AG04450 (cell line): ENCODE measurements at places on chromosomes 6 and 20.

DNA sequence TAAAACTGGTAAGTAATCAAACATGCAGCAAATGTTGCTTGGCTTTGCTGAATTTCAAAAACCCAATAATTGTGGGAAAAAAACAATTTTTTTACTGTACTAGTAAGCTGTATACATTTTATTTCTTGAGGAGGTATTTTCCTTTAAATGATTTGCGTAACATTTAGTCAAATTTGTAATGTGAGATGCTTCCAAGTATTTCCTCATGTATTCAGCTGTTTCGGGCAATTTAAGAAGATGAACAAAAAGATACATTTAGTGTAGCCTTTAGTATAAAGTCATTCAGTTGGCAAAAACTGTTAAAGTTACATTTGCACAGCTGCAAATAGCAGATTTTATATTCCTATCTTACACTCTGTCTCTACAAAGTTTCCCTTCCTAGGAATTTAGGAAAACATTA is 186.1 kb upstream of the SCGN start:
- no peak for DNase-seq

DNA sequence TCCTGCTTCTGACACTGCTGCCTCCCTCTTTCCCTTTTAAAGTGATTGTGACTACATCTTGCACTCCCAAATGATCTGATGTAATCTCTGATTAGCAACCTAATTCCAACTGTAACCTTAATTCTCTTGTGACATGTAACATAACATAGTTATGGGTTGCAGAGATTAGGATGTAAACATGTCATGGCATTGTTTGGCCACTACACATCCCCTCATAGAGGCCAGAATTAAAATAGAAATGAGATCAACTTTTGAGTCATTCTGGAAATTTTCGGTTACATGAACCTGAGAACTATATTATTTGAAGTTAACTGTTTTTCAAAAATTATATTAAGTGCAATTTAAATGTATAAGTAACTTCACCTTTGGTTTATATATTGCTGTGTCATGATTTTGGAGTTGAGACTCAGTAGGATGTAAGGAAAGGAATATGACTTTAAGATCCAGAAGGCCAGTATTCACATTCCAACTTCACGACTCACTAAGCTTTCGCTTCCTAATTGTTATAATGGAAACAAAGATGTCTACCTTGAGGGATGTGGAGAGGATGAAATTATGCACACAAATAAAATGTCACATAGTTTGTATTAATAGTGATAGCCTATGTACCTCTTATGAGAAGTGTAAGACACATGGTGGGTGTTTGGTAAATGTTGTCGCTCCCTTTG is 611.9 kb upstream of the MAP3K7 start:
- no peak for DNase-seq

GRCh38 chr20:12152996-12153395 is 235.3 kb downstream of the BTBD3 start:
- peak; percentile 51 for DNase-seq

DNA sequence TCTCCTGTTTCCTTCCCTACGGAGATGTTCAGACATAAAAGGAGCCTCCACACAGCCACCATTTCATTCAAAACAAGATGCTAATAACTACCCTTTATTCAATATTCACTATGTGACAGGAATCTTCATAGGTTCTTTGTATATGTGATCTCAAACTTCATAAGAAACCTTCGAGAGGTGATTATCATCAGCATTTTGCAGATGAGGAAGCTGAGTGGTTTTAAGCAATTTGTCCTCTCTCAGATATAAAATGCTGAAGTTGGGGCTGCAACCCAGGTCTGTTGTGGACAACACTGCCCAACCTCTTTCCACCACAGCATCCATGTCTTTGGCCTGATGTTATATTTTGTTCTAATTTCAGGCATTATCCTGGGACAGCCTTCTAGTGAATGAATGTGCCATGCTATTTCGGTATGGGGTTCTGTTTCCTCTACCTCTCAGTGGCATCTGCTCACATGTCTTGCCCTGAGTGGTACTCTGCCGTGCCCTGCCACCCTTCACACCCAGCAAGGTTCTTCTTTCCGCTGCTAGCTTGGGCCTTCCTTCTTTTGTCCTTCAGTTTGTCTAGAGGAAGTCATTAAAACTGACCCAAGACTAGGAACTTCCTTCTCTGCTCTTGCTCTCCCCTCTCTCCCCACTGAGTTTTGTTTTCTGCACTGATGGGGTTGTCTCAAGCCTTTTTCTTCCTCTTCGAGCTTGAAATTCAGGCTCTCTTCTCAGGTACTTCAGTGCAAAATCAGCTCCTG is 300.9 kb upstream of the PRDM1 start:
- no peak for DNase-seq

GRCh38 chr6:49551866-49552129 is 1.3 kb downstream of the C6orf141 start:
- DNase-seq: no peak

GRCh38 chr6:37251211-37251780 is 6.3 kb upstream of the TBC1D22B start:
- no peak for DNase-seq

- DNase-seq: no peak
Observed at GRCh38 chr6:36692861-36693702, 4.5 kb upstream of the RAB44 start.

DNA sequence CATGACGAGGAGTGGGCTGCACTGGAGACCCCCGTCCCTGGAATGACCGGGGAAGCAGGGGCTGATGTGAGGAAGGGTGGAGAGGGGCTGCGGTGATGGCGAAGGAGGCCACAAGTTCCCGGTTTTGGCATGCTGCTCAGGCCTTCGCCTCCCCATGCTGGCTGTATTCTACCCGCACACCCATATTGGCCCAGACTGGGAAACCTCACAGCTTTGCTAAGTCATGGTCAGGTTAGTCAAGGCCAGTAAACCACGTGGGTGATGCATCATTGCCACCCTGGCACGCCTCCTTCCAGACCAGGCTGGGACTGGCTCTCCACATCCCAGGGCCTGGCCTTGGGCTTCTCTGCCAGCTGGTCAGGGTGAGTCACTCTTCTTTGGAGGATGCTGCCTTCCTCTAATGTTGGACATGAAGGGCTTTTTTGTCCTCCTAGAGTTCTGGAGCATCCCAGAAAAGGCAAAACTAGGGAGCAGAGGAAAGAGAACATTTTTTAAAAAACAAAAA is 53.8 kb downstream of the PCNA start:
- DNase-seq: peak; percentile 91

GRCh38 chr6:13302751-13303667 is 25.3 kb downstream of the TBC1D7 start:
- peak; percentile 85 for DNase-seq

DNA sequence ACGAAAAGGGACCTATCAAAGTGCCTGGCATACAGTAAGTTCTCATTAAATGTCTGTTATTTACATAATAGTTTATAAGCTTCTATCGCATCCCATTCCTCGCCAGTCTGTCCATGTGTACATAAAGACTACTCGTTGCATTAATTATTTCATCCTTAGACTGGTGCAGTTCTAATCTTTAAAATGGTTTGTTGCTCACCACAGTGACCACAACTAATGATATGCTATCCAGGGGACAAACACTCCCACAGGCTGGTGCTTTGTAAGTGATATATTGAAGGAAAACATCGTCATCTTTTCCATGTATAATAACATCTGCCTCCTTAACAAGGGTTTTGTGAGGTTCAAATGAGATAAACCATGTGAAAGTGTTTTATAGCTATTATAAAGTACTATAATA is 39.0 kb upstream of the HBS1L start:
- no peak for DNase-seq

GRCh38 chr6:157143171-157143889 is 180.0 kb downstream of the TMEM242 start:
- DNase-seq: peak; percentile 71

GRCh38 chr20:60191014-60191413 is 232.8 kb downstream of the CDH26 start:
- no peak for DNase-seq

- DNase-seq: peak; percentile 91
Observed at GRCh38 chr6:135922174-135922573, 70.7 kb downstream of the PDE7B start.

DNA sequence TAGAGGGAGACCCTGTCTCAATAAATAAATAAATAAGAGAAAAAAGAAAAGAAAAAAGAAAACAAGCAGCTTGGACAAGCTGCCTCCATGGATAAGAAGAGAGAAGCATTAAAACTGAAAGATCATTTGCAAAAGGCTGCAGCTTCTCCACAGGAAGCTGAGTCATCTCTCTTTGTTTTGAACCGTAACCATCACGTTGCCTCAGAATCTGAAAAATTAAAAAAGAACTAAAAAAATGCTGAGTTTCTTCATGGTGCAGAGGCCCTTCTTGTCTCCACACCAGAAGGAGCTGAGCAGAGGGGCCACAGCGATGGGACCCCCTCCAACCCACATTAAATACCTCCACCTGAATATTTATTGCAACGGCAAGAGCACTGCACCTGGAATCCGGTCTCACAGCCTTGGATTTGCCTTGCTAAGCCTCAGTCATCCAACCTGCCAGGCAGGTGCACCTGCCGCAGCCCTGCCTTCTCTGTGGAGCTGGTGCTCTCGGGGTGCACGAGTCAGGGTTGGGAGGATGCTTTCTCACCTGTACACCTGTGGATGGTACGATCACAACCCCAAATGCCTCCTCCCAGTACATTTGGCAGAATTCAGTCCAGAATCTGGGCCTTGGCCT is 28.1 kb downstream of the TOX2 start:
- DNase-seq: no peak

DNA sequence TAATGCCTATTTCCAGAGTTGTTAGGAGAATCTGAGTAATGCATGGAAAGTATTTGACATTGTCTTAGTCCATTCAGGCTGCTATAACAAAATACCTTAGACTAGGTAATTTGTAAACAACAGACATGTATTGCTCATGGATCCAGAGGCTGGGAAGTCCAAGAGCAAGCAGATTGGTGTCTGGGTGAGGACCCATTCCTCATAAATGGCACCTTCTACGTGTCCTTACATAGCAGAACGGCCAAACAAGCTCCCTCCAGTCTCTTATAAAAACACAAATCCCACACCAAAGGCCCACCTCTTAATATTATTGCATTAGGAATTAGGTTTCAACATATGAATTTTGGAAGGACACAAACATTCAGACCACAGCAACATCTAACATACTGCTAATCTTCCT is 30.2 kb downstream of the MBOAT1 start:
- no peak for DNase-seq

GRCh38 chr6:143515061-143515760 is 3.7 kb upstream of the FUCA2 start:
- no peak for DNase-seq

- DNase-seq: no peak
Observed at GRCh38 chr20:33158637-33159385, 9.1 kb upstream of the BPIFA2 start.

DNA sequence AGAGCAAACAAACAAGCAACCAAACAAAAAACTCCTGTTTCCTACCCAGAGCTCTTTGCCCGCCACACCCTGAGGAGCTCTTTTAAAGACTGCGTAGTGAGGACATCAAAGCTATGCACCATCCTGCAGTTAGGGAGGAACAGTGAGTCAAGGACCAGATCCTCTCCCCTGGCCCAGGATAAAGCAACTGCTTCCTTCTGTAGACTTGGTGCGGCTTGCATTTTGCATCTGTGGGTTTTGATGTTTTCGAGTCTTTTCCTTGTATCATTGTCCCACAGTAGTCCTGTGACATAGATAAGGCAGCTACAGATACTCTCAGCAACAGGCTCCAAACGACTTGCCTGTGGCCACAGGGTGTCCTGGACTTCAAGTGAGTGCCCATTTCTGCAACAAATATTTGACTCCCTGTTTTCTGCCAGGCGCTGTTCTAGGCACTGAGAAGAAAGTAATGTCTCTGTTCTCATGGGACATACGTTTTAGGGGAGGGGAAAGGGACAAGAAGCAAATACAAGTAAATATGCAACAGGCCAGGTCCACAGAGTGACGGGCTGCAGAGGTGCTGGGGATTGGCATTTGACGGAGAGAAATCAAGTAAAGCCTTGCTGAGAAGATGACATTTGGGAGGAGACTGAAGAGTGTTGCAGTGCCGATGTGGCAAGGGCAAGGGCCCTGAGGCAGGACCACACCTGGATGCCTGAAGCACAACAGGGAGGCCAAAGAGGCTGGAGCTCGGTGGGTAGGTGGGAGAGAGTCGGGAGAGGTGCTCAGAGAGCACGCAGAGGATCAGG is 35.9 kb upstream of the MAP3K4 start:
- DNase-seq: no peak

DNA sequence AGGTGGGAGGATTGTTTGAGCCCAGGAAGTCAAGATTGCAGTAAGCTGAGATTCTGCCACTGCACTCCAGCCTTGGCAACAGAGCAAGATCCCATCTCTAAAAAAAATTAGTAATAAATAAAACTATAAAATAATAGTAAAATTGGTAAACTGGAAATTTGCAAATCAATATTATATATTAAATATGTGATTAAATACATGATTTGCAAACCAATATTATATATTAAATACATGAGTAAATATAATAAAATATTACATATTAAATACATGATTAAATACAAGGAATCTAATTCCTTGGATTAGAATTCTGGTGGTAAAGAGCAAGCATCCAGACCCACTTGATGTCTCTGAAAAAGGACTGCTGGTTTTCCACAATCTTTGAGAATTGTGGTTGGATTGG is 35.8 kb downstream of the FUT9 start:
- DNase-seq: no peak

DNA sequence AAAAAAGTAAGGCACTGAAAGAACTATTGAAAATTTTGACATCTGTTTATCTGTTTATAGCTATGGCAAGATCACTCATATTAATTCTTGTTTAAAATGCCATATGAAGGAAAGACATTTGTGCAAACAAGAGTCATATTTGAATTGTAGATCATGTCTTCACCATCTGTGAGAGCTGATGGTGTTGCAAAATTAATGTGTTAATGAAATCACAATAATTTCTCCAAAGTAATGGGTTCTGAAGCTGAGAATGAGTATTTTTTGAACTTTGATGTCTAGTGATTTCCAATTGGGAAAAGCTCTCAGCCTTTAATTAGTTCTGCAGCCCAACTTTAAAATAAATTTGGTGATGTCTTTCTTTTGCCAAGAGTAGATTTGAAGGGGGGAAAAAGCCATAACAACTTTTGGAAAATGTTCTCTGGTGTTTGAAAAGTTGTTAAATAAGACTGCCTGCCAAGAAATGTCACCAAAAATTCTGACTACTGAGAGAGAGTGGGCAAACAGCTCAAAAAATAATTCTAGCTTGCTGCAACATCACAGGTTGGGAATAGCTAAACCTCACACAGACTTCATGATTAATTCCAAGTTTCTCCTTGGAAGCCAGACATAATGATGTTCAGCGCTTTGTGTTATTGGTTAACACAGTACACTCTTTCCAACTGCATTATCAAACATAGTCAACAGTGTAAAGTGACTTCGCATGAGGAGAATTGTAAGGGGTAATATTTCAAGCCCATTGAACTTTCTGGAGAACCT is 142.6 kb downstream of the SOBP start:
- DNase-seq: no peak

- no peak for DNase-seq
Observed at GRCh38 chr6:157300436-157300835, 22.9 kb downstream of the TMEM242 start.

- DNase-seq: no peak
Observed at GRCh38 chr6:47655719-47656595, 42.4 kb upstream of the ADGRF4 start.

- no peak for DNase-seq
Observed at GRCh38 chr6:56050530-56051201, 175.3 kb upstream of the BMP5 start.
